Activated CD4-positive, CD25-positive, alpha-beta regulatory T cell treated with anti-CD3 and anti-CD28 coated beads, Interleukin-2, amount 50 U/mL, for 16 hours (primary cell): ENCODE measurements at places on chromosomes 2 and 18.

DNA sequence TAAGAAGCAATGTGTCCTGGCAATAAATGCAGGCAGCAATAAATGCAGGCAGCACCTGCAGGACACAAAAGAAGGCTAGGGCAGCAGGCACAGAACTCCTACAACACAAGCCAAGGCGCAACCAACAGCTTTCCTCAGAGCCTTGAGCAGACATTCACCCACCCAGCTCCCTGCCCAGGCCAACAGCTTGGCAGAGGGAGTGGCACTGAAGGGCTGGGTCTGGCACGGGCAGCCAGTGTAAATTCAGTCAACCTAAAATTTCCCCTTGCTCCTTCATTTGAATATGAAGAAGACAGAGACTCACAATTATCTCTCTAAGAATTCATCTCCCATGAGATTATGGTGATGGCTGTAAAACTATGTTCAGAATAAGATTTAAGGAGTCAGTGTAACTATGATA is 35.4 kb downstream of the AAK1 start:
- no peak for DNase-seq

DNA sequence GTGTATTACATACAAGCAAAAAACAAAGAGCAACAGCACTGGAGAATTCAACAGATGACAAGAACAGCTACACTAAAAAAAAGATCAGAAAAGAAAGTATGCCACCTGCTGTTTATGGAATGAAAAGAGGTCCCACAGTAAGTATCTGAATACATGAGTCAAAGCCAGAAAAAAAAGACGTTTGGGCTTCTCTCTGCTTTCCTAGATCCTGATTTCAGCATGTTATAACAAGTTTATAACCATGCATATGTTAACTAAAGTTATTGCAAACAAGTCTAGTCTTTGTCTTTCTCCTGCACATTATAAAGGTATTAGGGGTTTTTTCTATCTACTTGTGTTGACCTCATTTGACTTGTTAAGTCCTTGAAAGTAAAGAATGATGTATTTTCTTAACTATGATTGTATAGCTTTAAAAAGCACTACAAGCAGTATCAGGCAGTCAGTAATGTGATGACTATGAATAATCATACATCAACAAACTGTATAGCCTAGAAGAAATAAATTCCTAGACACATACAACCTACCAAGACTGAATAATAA is 108.5 kb upstream of the COL5A2 start:
- no peak for DNase-seq

DNA sequence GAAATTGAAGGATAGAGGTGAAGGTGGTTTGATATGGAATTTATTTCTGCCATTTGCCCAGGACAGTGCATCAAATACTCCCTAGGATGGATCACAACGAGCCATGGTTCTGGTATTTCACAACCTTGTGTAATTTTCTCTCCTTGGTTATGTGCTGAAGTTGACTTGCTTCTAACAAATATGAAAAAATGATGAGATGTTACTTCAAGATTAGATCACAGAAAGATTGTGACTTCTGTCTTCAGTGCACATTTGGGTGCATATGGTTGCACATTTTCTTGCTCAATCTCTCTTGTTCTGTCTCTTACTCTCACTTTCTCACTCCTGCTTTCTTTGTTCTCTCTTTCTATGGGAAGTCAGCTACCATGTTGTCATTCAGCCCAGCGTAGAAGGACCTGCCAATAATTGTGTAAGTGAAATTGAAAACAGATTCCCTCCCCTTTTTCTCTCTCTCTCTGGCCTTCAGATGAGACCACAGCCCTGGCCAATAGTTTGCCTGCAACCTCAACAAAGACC is 104.6 kb upstream of the RMDN2 start:
- DNase-seq, result no peak

DNA sequence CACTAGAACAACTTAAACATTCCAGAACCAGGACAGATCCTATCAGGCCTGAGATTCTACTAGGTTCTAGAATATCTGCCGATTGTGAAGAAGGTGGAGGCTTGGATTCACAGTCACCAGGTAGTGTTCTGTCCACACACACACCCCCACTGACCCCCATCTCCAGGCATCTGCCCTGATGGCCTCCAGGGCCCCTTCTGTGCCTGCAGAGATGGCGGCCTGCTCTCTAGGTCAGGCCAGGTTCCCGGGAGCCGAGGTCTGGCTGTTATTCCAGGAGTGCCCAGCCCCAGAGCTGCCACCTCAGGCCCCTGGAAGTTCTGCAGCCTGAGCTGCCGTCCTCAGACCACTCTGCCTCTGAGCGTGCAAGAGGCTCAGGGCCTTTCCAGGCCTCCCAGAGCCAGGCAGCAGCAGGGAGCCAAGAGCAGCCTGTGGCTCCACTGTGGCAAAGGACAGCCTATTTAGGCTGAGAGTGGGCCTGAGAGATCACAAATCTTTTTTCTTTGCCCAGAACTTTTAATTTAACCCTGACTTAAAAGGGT is 96.2 kb upstream of the ASAP2 start:
- no peak for DNase-seq

DNA sequence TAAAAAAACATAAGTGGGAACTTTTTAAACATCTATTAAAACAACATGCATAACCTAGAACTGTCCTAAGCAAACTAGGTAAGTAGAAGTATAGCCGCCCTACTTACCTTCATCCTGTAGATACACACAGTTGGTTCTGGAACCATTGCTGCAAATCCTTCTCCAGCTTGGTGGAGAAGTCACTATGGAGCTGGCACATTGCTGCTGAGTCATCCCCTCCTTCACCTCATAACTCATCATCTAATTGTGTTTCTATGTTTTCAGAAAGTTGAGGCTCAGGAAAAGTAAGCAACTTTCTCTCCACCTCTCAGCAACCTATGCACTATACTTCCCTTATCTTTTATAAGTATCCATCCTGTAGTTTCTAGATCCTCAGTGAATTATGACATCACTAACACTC is 269.8 kb upstream of the MMADHC start:
- no peak for DNase-seq

DNA sequence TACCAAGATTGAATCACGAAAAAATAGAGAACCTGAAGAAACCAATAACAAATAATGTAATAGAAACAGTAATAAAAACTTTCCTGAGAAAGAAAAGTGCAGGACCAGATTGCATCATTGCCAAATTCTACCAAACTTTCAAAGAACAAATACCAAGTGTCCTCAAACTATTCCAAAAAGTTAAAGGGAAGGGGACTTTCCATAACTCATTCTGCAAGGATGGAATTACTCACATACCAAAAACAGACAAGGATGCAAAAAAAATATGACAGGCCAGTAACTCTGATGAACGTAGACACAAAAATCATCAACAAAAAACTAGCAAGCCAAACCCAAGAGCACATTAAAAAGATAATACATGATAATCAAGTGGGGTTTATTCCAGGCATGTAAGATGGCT is 172.3 kb upstream of the SLC35G4 start:
- no peak for DNase-seq

GRCh38 chr2:119352357-119352756 is 14.3 kb downstream of the C2orf76 start:
- no peak for DNase-seq

GRCh38 chr2:127592761-127593227 is 53.2 kb upstream of the GPR17 start:
- DNase-seq, result no peak

- no peak for DNase-seq
Observed at GRCh38 chr2:199704358-199705238, 146.4 kb downstream of the FTCDNL1 start.

GRCh38 chr2:2914252-2914651 is 463.4 kb downstream of the EIPR1 start:
- no peak for DNase-seq

GRCh38 chr2:103615611-103616105 is 853.8 kb downstream of the TMEM182 start:
- no peak for DNase-seq

- no peak for DNase-seq
Observed at GRCh38 chr18:4276953-4277585, 178.0 kb downstream of the DLGAP1 start.

- no peak for DNase-seq
Observed at GRCh38 chr2:105454801-105455485, 56.1 kb upstream of the FHL2 start.

DNA sequence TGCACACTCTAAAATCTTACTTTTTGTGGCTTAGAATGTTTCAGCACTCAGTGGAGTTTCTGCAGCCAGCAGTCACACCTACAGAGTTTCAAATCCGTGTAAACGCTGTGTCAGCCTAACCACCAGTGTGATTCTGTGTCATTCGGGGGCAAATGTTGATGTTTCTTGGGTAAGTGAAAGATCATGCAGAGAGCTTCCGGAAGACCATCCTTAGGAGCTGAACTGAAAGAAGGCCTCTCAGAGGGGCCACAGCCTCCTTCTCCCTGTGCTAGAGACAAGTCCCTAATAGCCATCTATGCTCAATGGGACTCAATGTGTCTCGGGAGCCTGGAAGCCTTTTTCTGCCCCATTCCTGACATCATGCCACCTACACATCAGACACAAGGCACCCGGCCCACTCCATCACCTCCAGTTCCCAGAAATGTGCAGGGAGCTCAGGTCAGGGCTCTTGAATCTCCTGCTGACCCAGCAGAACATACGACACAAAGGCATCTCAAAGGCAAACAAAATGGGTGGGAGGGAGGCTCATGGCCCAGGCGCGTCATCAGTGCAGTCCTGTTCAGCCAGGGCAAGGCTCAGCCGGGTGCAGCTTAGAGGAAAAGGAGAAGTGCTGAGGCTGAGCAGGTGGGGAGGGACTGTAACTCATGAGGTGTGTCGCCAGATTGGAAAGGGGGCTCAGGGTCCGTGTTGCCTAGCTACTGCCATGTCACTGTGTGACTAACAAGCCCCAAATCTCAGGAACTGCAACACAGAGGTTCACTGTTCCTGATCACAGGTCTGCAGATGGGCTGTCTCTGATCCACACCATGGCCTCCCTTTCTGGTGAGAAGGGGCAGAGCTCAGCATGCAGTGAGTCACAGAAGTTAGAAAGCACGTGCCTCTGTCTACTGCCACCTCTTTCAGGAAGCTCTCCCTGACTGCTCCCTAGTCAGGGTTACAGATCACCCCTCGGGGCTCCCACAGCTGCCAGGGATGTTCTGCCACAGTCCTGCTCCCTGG is 82.0 kb downstream of the SMAD7 start:
- peak; percentile 37 for DNase-seq

GRCh38 chr2:216335252-216335651 is 37.0 kb downstream of the MARCHF4 start:
- DNase-seq, result no peak

DNA sequence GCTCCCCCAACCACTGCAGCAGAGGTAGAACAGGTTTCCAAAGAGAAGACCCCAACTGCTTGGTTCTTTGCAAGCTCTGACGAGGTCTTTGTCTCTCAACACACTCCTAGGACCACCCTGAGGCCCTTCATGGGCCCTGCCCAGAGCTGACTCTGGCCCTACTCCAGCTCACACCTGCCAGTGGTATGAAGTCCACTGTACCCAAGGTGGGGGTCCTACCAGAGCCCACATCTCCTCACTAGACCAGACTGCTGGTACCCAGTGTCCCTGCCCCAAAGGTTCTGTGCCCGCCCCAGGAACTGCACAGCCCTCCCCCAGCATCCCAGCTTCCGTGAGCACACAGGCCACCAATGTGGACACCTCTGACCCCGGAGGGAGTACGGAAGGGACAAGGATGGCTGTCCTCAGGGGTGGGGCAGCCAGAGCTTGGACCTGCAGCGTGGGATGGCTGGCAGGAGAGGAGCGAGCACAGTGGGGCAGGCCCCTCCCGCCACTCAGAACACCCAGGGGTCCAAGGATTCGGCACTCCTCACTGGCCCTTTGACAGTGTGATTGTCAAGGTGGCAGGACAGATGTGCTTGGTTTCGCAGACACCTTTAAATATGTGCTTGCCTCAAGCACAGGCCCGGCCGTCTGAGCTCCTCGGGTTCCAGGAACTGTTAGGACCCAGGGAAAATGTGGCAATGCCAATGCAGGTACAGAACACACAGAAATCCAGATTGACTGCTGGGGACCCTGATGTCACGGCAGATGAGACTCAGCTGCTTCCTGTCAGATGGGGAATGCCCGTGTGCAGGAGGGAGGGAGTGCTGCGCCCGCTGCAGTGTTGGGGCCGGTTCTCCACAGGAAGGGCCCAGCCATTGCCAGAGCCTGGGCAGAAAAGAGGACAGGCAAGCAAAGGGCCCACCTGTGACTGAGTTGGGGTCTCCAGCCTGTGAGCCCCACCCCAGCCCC is 51.2 kb downstream of the MTERF4 start:
- no peak for DNase-seq

- no peak for DNase-seq
Observed at GRCh38 chr2:241108271-241109209, 6.5 kb upstream of the MTERF4 start.

GRCh38 chr2:216394881-216395280 is 17.4 kb upstream of the SMARCAL1 start:
- no peak for DNase-seq

DNA sequence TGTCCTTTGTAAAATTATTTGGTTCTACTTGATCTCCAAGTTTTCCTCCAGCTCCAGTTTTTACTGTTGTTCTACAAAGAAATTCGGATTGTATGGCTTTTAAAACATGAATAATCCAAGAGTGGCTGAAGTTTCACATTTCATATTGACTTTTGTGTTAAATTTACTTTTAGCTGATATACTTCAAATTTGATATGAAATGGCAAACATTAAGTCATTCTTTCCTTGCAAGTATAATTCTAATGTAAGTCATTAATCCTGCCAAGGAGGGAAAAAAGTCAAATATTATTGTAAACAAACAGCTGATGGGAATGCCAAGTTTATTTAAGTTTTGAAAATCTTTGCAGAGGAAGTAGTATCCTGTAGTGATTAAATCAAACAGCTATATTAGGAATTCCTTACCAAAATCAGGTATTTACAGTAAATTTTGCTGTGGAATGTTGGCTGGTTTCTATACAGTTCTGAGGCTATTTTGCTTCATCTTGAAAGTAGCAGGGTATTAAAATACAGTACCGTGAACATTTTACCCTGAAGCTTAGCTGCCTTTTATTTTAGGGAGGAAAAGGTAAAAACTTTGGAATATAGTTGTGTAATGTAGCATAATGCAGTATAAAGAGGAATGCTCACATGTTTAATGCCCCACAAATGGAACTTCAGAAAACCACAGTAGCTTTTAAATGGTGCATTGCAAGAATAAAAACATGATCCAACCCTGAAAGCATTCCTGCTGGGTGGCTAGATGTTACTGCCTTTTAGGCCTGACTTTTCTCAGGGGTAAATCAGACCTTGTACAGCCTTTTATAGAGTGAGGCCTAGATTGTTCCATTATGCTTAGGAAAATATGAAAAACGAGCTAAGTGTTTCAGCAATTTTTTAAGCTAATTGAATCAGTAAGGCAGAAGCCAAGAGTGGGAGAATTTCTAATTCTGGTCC is 62.7 kb upstream of the NT5C1B start:
- DNase-seq, result no peak

DNA sequence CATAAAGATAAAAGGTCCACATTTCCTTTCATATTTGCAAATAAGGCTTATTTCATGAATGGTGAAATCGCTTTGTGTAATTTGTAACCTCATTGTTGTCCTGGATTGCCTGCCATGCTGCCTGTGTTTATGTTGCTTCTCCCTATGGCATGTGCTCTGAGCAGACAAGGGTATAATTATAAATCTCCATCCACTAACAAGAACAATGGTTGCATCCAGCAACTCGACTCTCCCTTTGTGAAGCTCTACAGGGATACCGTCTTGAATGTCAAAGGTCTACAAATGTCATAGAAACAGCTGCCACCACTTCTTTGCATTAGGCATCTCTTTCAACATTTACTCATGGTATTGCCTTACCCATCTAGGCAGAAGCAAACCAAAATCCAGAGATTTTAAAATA is 209.6 kb downstream of the SLC8A1 start:
- DNase-seq, result no peak

GRCh38 chr2:189024901-189025618 is 50.9 kb downstream of the COL3A1 start:
- DNase-seq, result no peak
